ENCODE measurements at places on chromosomes 2 and 18. TPM values are rescaled to one million over a fixed set of nuclear protein-coding genes. Genes with fewer than 3 reads are reported as not detected.

- no peak for DNase-seq
Observed at GRCh38 chr2:228527197-228527881, 345.9 kb upstream of the SPHKAP start.

WNT6 gene
- 23.3 TPM for total RNA-seq

ASIC4 gene
- 0.31 TPM for total RNA-seq

CLHC1 gene
- 11.9 TPM for total RNA-seq

GPBAR1 gene
- total RNA-seq, result 0.94 TPM

MEP1B gene
- total RNA-seq, result not detected

DNA sequence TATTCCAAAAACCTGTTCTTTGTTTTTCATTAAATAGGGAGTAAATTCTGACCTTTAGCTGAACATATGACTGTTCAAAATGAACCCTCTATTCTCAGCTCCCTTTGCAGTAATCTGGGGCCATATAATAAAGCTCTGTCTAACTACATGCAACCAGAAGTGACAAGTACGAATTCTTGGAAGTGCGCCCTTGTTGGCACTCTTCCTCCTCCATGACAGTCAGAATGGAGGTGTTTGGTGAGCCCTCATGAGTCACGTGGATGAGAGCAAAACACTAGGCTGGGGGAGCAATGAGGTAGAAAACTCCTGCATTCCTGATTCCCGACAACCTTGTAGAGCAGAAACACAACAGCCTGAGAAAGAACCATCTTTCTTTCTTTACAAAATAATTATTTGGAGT is 552.9 kb downstream of the FBXO15 start:
- no peak for DNase-seq

CRYBA2 gene
- total RNA-seq, result not detected

DNA sequence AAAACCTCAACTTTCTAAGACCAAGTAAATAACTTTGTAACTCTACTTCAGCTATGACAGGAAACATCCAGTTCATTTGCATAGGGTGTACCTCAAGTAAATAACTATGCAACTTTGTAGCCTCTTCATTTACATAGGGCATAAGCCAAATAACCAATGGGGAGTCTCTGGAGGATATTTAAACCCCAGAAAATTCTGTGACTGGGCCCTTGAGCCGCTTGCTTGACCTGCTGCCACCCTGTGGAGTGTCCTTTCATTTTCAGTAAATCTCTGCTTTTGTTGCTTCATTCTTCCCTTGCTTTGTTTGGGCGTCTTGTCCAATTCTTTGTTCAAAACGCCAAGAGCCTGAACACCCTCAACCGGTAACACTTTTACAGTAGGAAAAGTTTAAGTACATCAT is 1112.7 kb upstream of the NRXN1 start:
- DNase-seq, result no peak

- no peak for DNase-seq
Observed at GRCh38 chr18:57631697-57632096, 10.1 kb upstream of the NARS1 start.

Measured in sciatic nerve (tissue), 2 donors.